Left renal pelvis (tissue), 4 donors: ENCODE measurements at places on chromosomes 11 and 22. TPM values are rescaled to one million over a fixed set of nuclear protein-coding genes. Genes with fewer than 3 reads are reported as not detected.

The BRSK2 gene
- 0.64 TPM for polyA plus RNA-seq

The SHISA8 gene
- 0.43 TPM for polyA plus RNA-seq

The GRK3 gene
- polyA plus RNA-seq: 10.4 TPM

The CCDC87 gene
- 0.32 TPM for polyA plus RNA-seq

The MAPK11 gene
- polyA plus RNA-seq: 6.4 TPM

The PDGFD gene
- polyA plus RNA-seq: 20.7 TPM

The OR4A16 gene
- not detected for polyA plus RNA-seq

The C22orf15 gene
- polyA plus RNA-seq: 2.4 TPM

The OR8G1 gene
- polyA plus RNA-seq: not detected

The SCGB1C1 gene
- polyA plus RNA-seq: not detected

The MED19 gene
- polyA plus RNA-seq: 15.0 TPM

The FREY1 gene
- polyA plus RNA-seq: 0.73 TPM

The NXPE1 gene
- polyA plus RNA-seq: not detected

The TUG1 gene
- polyA plus RNA-seq: 245 TPM

DNA sequence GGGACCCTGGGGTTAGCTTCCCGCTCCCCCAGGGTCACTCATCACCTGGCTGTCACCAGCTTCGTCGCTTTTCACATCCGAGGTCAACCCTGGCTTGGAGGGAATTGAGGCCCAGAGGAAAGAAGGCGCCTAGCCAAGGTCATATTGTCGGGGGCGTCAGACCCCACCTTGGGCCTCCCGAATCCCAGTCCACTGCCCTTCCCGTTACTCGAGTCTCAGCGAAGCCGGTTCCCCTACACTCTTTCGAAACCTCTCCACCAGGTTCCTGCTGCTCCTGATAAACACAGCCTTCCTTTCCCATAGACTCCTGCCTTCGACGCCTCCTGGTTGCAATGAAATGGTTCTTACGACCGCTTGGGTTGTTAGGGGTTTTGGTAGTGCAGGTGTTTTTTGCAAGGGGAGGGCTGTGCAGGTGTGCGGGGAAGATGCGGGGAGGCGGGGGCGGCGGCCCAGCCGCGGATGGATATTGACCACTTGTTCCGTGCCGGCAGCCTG, 642 bp downstream of the NAA40 start:
- DNase-seq: no peak

GRCh38 chr11:131618201-131618600, 247.8 kb downstream of the NTM start:
- DNase-seq: no peak

GRCh38 chr11:87322568-87322967, 284.8 kb downstream of the TMEM135 start:
- no peak for DNase-seq

- no peak for DNase-seq
Measured at GRCh38 chr11:119363081-119363850, 16.8 kb upstream of the MFRP start.

DNA sequence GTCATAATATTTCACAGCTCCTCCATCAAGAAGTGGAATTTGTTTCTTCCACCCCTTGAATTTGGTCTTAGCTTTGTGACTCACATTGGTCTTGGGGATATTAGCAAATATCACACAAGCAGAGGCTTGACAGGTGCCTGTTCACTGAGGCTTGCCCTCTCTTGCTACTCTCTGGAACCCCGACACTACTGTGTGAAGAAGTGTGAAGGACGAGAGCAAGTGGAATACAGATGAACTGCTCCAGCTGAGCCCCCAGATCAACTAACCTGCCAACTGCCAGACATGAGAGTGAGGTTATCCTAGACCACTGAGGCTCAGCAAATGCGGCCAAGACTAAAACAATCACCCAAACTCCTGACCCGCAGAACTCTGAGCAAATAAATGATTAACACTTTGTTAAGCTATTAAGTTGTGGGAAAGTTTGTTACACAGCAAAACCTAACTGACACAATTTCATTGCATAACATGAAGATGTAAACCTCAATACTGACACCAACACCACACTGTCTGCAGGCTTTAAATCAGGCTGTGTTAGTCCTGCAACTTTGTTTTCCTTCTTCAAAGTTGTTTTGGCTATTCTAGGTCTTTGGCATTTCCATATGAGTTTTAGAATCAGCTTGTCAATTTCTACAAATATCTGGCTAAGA, 142.5 kb downstream of the APOL5 start:
- DNase-seq: no peak

- no peak for DNase-seq
Measured at GRCh38 chr11:32310214-32310601, 125.1 kb downstream of the WT1 start.

DNA sequence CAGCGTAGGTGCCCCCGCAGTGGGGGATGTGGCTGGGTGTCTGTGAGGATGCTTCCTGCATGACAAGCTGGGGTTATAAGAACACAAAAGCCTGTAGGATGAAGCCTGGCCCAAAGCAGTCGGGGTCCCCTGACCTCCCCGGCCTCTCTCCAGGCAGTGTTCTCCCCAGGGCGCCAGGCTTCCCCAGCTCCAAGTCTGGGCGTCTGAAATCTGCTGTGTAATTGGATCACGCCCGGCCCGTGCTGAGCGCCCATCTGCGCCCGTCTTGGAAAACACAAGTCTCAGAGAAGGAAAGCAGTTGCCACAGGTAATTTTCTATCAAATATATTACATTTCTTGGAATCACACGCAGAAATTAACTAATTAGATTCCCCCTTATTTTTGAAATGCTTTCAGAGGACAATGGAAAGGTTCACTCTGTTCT, 233.3 kb downstream of the CTTN start:
- no peak for DNase-seq

DNA sequence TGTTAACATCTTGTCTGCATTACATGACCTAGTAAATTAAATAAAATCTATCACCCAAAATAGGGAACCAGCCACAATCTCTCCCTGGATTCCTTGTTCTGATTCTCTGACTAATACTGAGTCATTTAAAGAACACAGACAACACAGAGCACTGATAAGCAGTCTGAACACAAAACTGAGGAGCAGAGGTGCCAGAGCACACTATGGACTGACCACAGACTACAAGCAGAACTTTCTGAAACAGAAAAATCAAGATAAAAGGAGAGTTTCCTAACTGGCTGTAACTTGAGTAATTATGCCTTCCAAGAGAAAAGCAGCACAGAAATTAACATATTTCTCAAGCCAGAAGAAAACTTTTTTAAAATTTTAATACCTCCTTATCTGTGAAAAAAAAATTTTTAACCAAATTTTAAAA, 128.8 kb downstream of the SGSM3 start:
- no peak for DNase-seq

- DNase-seq: no peak
Measured at GRCh38 chr11:44738791-44739190, 12.0 kb downstream of the TSPAN18 start.

DNA sequence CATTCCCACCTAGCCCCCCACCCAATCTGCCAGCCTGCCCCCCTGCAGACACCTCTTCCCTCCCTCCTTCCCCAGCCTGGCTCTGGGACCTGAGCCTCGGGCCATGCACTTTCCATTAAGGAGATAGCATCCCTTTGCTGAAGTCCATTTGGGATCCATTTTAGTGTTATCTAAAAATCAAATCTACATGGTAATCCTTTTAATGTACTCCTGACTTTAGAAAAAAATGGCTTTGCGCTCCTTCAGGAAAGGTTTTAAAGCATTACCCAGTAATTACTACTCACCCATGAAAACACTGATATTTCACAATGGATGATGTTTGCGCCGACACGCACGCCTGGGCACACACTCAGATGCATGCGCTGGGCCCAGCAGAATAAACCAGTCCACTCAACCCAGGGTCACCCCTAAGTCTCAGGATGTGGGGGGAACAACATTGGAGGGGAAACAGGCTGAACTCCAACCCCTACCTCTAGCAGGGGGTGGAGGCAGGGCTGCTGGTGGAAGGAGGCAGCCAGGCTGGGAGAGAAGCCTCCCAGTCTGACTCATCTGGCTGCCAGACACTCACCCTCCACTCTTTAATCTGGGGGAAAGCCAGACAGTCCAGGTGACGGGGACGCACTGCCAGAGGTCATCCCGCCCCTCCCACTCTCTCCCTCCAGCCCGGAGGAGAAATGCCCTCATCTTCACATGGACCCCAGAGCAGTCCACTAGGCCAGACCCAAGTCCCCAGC, 29.8 kb downstream of the LMO1 start:
- DNase-seq: no peak

GRCh38 chr11:1384199-1384970, 5.3 kb upstream of the BRSK2 start:
- DNase-seq: no peak

DNA sequence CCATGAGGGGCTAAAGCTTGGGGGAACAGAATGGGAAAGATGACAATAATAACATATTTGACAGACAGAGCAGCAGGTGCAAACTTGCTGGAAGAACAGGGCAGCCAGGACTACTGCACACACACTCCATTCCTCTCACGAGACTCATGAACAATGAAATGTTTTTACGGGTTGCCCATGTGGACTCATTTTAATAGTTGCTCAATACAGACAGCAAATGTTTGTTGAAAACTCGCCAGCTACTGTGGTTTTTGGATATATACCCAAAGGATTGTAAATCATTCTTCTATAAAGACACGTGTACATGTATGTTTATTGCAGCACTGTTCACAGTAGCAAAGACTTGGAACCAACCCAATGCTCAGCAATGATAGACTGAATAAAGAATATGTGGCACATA, 10.3 kb downstream of the SYT13 start:
- DNase-seq: no peak

GRCh38 chr11:72336163-72336562, 92.2 kb upstream of the PHOX2A start:
- no peak for DNase-seq

- no peak for DNase-seq
Measured at GRCh38 chr11:18081551-18081950, 24.3 kb downstream of the SAAL1 start.

- DNase-seq: no peak
Measured at GRCh38 chr11:17883057-17883456, 129.8 kb downstream of the SERGEF start.

- no peak for DNase-seq
Measured at GRCh38 chr11:128720522-128720985, 26.7 kb downstream of the FLI1 start.

GRCh38 chr11:88507771-88508417, 170.4 kb upstream of the CTSC start:
- DNase-seq: no peak

DNA sequence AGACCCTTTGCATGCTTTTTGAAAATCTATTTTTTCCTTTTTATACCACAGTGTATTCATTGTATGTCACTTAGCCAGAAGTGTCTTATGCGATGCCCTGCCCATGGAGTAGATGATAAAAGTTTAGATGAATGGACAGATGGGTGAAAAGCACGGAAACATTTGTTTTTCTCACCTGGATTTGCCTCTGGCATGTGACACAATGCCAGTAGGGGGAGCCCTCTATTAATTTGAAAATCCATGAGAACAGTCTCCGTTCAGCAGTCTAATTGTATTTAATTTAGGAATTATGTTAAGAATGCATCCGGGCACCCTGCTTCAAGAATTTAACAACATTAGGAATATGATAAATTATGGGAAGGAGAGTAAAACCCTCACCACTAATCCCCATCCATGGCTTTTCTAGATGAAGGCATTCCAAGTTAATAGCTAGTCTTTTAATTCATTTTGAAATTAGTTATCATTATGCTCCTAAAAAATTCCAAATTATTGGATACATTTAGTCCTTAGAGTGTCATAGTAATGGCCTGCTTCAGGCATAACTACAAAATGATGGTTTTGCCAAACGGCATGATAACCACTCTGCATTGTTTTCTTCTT, 55.3 kb upstream of the ALKBH3 start:
- DNase-seq: no peak

DNA sequence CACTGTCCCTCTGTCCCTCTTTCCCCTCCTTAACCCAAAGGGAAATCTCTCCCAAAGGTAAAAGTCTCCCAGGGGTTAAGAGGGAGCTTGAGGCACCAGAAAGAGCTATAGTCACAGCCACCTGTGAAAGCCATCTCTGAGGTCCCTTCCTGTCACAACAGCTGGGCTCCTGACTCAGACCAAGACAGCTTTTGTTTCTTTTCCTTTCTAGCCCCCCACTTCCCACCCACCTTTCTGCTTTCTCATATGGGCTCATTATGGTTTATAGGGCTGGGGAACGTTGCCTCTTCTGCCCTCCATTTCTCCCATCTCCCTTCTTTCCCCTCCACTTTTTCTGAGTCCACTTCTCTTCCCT, 19.1 kb downstream of the MIF start:
- DNase-seq: no peak

DNA sequence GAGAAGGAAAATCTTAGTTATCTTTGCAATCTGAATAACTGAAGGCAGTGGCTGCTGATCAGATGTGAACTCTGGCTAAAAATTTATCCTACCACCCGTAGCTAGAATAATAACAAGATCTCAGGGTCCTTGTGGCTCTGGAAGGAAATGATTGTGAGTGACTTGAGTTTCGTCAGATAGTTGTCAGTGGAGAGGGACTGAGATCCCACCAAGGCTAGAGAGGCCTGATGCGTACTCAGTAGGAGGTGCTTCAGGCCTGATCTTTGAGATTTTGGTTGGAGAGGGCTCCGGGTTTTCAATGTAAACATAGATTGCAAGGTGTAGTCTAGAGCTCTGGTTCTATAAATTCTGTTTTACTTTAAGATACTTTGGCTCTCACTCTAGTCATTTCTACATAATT, 1.4 kb downstream of the MADD start:
- no peak for DNase-seq

DNA sequence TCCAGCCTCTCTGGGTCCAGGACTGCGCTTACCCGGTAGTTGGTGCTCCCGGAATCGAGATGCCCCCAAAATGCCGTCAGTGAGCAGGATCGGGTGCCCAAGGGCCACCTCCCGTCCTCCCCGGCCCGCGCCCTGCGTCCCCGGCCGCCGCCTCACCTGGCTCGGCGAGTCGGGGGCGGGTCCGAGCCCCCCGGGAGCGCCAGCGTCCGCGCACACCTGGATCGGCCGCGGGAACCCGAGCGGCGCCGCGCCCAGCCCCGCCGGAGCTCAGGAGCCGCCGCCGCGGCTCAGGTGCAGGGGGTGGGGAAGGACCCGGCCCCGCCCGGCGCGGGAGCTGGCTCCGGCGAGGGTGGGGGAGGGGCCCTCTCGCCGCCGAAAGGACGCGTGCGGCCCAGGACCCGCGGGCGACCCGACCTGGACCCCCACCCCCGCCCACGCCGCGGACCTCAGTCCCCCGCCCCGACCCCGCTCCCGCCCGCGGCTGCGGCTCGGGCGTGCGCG, at the start of gene SHANK2:
SHANK2 (minus strand) TSS at position 309 of the 501 bp plus-strand sequence. CDS start 105,251 bp downstream, outside the sequence.
- no peak for DNase-seq
